ENCODE measurements at places on chromosomes 1 and 21. TPM values are rescaled to one million over a fixed set of nuclear protein-coding genes. Genes with fewer than 3 reads are reported as not detected.

DNA sequence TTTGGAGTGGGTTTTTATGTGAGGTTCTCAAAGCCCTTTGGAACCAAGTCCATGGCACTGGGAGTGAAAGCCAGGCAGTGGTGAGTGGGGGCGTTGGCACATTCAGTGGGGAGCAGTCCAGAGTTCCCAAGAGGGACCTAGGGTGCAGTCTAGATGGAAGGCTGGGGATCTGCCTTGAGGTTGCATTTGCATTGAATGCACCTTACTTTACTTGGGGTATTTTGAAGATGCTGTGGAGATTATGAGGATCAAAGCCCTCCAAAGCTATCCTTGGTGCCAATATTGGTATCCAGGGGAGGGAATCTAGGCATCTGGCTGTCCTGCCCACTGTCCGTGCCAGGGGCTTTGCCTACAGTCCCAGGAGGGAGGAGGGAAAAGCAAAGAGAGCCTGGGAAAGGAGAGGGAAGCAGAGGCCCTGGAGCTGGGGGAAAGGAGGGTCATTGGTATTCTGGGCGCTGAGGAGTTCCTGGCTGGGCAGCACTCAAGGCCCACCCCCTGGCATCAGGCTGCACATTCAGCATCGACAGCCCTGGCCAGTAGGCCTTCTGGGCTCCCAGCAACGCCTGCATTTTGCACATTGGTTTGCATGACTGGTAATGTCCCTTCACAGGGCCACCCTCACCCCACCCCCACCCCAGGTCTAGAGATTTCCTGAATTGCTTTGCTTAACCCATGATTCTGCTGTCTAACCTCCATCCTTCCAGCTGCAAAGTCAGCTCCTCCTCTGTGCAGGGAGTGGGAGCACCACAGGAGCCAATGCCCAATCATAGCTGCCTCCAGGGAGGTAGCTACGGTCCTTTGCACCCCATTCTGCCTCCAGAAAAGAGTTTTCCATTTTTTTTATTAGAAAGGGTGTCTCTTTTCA is 843 bp upstream of the BCAN start:
- DNase-seq: no peak

DNA sequence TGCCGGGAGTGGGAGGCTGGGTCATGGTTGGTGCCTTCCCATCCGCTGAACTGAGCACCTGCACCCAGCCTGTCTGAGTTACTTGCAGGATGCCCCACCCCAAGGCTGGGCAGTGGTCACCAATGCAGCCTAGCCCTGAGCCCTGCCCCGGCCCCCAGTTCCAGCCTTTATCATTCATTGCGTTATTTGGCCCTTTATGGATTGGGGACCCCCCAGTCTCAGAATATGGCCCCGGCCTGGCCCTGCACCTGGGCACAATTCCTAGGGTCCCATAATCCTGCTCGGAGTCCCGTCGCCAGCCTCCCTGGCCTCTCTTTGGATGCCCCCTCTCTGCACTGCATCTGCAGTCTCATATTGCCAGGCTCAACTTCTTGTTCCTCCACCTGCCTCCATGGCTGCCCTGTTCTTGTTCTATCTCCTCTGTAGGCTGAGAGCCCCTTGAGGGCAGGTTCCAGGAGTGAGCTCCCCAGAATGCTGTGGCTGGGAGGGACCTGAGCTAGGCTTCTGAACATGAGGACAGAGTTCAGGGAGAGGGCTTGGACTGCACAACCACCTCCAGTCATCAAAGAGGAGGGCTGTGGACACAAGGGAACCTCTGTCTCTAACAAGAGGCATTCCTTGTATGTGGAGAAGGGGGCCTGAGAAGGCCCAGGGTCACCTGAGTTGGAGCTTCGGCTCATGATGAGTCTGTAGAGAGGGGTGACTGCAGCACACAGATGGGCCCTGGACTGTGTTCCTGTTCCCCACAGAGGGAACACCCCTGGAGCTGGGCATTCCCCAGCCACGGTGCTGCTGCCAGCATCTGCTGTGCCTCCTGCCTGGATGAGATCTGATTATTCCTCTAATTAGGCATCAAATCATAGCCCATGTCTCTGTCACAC is 1.1 kb upstream of the KNCN start:
- DNase-seq: no peak

DNA sequence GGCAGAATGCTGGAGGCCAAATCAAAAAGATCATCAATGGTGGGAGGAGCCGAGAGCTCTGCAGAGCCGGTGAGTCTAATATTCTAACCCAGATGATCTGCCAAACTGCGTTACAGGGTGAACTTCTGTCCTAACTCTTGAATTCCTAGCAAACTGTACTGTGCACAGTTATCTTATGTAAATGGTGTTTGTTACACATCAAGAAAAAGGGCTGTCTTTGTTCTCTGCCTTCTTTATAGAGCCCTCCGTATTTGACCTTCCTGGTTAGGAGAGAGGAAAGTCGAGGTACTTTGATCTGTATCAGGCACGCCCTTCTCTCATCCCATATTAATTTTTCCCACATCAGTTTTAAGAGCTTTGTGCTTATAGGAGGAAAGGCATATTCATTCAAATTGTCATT is 37.6 kb downstream of the MT1HL1 start:
- no peak for DNase-seq

ASTN1 gene
- 1.6 TPM for polyA plus RNA-seq

DNA sequence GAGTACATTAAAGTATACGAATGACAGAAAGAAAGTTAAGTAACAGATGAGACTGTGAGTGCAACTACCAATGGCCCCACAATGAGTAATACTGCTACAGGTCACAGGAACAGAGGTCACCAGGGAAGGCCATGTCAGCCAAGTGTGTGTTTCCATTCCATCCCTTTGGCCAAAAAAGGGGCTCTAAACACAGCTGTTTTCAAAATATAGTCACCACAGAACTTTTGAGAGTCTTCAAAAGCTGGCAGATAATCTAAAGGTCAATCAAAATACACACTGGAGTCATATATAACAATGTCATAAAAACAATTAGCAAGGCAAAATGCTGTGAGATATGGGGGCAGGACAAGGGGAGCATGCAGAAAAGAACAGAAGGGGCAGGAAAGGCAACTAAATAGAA is 10.2 kb downstream of the USP24 start:
- no peak for DNase-seq

DNA sequence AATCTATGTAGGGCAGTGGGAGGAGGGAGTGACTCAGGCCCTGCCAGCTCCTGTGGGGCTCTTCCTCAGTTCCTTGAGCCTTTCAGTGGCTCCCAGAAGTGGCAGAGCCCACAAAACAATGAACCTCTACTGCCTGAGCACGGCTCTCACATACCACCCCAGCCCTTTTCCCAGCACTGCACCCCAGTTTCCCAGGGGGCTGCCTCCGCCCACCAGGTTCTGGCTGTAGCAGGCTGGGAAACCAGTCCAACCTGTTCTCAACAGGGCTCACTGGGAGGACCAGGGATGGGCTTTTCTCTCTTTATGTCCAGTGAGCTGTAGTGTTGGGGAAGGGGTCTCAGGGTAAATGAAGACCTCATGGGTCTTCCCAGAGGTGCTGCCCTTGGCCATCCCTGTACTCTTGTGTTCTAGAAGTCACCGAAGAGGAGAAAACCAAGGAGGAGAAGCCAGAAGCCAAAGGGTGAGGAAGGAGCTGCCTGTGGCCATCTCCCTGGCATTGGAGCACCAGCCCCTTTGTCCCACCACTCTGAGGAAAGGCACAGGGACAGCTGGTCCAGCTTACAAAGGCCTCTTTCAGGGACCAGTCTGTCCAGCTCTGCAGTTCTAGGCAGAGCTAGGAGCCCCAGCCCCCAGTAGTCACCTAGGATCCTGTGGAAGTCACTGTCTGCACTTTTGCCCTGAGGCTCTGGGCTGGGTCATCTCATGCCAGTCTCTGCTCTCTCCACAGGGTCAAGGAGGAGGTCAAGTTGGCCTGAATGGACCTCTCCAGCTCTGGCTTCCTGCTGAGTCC is 3.5 kb downstream of the MARCKSL1 start:
- no peak for DNase-seq

- no peak for DNase-seq
Observed at GRCh38 chr1:87007323-87007722, 92.9 kb downstream of the HS2ST1 start.

DNA sequence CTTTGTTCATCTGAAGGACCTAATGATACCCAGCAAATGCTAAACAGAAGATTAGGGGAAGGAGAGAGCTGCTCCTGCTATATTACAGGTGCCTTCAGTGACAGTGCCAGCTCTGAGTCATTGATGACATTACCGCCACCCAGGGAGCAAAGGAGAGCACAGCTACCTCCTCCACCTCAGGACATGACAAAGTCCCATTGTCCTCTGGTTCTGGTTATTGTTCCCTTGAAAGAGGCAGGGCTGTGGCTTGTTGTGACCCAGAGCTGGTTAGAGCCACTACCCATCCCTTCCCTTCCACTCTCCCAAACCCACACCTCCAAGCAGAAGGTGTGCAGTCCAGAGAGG is 363.5 kb upstream of the DUSP10 start:
- no peak for DNase-seq

DNA sequence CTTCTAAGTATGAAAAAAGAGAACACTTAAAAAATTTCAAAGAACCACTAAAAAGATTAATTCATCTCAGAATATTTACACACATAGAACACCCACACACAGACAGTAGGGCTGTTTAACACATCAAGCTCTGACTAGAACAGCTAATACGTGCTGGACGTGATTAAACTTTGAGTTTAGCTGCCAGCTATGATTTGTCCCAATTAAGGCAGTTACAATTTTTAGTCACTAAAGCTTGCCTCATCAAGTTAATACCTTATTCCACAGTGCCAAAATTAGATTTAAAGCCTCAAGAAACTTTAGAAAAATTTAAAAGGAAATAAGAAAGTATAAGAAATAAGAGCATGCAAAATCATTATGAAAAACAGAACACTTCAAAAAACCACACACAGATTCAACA is 18.9 kb downstream of the SLC16A1 start:
- DNase-seq: no peak

DNA sequence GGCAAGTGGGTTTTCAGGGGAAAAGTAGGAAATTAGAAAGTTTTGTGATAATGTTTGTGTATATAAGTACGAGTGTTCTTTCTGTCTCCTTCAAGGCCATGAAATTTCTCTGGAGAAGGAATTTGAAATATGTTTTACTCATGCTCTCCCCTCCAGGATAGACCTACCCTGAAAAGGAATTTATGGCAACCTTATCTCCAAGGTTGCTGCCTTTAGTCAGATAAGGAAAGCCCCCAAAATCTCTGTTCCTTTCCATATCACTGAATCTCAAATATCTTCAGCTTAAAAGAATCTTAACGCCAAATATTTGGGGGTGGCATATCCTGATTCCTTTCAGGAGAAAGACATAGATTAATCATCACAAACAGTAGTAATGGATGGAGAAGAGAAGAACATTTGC is 499 bp upstream of the C4BPB start:
- DNase-seq: no peak

GRCh38 chr1:119535381-119535780 is 28.4 kb downstream of the HSD3B1 start:
- no peak for DNase-seq

- no peak for DNase-seq
Observed at GRCh38 chr1:206911064-206911663, 10.6 kb downstream of the FCMR start.

- no peak for DNase-seq
Observed at GRCh38 chr1:213772128-213773063, 215.4 kb upstream of the PROX1 start.

OR2L3 gene
- not detected for polyA plus RNA-seq

- no peak for DNase-seq
Observed at GRCh38 chr1:1755426-1755825, 22.8 kb downstream of the NADK start.

CD34 gene
- polyA plus RNA-seq: 116 TPM

DNA sequence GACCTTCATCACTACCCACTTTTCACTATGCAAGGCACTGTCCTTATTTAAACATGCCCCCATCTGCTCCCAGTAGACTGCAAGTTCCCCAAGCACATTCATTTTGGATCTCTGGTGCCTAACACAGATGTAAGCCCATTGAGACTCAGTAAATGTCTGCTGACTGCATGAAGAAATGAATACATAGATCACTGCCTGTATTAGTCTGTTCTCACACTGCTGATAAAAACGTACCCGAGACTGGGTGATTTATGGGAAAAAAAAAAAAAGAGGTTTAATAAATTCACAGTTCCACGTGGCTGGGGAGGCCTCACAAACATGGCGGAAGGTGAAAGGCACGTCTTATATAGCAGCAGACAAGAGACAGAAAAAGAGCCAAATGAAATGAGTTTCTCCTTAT is 204.9 kb downstream of the ATG4C start:
- DNase-seq: no peak
